Osteocyte (in vitro differentiated cells): ENCODE measurements at places on chromosomes 6 and 20. TPM values are rescaled to one million over a fixed set of nuclear protein-coding genes. Genes with fewer than 3 reads are reported as not detected.
A peak's percentile ranks its signal among the peaks of the same experiment; 100 is the strongest.

GRCh38 chr6:35463292-35463691 is 4.9 kb upstream of the RPL10A start:
- no peak for DNase-seq

DNA sequence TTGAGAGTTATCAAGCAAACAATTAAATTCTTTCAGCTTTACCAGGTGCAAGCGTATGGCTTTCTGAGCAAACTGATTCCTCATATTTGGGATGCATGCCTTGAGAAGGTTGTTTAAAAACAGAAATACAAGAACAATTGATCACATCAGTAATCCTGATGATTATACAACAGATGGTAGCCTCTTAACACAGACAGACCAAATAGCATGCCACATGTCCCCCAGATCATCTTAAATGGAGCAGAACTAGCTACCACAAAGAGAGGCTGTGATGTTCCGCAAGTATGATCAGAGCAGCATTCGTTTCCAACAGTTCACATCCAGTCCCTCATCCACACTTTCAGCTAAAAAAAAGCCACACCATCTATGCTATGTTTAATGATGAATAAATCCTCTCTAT is 246.2 kb upstream of the NRSN1 start:
- DNase-seq, result no peak

DNA sequence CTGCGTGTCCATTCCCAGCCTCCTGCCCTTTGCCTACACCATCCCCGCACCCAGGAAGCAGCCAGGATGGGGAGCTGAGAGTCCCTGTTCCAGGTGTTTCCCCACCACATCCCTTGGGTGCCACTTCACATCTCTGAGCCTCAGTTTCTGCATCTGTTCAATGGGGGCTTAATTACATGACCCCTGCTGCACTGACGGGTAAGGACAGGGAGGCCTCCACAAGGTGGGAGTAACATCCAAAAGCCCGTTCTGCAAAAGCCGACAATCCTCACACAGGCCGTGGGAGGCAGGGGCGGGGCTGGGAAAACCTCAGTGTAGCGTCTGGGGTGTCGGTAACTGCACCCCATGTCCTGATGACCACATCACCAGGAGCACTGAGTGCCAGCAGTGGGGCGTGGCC is 41.3 kb downstream of the GRM4 start:
- no peak for DNase-seq

- no peak for DNase-seq
Measured at GRCh38 chr6:119880840-119881239, 531.3 kb upstream of the MAN1A1 start.

DNA sequence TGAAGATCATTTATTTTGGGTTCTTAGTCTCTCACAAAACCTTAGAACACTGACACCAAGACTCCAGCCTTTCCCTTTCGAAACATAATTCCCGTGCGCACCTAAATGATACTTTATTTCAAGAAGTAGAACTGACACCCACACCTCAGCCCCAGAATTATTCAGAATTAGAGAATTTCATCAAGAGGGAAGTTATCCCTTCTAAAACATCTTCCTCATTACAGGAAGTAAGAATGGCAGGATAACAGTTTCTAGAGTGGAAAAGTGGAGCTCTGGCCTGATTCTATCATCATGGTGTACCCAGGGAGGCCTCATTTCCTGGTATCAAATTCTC is 1.4 kb upstream of the SRXN1 start:
- no peak for DNase-seq

- DNase-seq, result no peak
Measured at GRCh38 chr6:126422912-126423311, 83.0 kb downstream of the CENPW start.

DNA sequence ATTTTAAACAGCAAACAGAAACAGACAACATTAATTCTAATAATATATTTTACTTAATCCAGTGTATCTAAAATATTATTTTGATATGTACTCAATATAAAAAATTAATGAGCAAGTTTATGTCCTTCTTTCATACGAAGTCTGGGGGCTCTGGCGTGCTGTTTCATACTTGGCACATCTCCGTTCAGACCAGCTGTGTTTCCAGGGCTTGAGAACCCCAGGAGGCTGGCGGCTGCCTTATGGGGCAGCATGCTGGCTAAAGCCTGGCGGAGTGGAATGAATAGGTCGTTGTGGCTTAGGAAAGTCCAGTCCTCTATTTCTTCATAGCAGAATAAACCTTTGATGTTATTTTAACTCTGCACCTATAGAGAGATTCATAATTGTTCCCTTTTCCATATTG is 43.3 kb downstream of the DUSP22 start:
- DNase-seq, result no peak

DNA sequence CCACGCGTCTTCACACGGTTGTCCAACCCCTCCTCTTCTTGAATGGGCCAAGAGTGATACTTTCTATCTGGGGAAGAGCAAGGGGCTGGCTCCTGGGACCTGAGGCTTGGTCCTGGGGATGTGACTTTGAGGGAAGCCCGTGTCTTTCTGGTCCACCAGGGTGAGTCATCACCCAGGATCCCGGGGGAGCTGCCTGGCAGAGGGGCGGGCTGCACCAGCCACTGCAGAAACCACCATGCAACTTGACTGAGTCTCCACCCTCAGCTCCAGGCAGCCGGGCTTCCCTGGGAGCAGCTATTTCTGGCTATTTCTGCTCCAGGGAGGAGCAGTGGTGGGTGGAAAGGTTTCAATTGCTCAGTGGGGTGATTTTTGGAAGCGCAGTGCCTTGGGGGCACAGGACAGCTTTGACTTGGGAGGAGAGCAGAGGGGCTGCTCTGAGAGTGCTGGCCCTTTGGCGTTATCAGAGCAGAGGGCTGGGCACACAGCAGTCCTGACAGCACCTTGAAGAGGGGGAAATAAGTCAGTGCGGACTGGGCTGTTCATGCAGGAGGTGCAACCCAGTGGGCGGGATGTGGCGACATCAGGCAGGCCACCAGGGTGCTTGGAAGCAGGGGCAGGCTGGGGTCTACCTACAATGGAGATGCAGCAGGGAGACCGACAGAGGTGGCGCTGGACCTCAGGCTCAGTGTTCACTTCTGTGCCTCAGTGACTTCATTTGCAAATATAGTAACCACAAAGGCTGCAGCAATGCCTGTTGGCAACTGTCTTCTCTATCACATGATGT is 45.1 kb upstream of the FAM83D start:
- no peak for DNase-seq

DNA sequence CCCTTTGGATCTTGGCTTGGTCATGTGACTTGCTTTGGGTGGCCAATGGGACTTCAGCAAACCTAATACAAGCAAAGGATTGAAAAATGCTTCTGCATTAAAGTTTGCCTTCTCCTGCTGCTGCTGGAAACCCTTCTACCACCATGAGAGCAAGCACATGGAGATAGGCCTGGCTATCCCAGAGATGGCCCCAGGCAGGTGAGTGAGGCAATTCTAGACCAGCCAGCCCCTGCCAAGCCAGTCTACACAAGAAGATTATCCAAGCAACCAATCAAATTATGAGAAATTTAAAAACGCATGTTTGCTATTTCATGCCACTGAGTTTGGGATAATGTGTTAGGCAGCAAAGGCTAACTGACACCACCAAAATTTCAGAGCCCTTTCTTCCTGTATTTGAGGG is 274.3 kb downstream of the TFAP2C start:
- DNase-seq, result no peak

DNA sequence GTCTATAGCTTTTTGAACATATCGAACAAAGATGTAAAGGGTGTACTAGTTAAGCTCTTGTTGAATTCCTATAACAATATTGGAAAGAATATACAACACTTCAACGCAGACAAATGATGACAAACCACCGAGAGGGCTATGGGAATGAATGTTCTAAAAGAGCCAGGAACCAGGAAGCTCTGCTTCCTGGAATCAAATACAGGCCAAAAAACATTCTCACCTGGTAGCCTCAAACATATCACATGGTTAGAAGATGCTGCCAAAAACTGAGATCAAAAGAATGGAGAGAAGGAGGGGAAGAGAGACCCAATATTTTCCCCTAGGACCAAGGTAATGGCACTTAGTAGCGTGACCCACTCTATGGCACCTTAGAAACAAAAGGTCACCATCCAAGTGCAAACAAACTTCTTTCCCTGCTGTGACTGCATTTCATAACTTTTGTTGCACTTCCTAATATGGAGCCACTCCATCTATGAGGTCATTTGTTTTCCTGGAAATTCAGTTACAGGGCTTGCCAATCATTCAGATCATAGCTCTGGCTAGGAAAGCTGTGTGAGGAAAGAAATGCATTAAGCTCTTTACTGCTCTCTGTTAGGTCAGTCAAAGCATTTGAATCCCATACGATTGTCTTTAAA is 199.2 kb upstream of the NT5E start:
- no peak for DNase-seq

DNA sequence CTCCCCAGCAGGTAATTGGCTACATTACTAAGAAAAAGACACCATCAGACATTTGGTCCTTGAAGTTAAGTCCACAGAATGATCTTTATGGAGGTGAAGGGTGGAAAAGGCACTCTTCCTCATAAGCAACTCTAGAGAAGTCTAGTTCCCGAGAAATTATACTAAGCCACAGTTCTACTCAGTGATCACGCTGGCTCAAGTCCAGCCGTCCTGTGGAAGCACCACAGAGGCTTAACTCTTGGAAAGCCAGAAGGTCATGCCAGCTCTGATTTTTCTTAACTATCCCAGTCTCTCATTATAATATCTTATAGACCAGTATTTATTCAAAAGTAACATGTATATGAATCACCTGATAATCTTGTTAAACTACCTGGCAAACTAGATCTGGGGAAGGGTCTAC is 258.5 kb downstream of the EYA4 start:
- no peak for DNase-seq

GRCh38 chr6:62808565-62809293 is 402.5 kb upstream of the FKBP1C start:
- DNase-seq, result no peak

DNA sequence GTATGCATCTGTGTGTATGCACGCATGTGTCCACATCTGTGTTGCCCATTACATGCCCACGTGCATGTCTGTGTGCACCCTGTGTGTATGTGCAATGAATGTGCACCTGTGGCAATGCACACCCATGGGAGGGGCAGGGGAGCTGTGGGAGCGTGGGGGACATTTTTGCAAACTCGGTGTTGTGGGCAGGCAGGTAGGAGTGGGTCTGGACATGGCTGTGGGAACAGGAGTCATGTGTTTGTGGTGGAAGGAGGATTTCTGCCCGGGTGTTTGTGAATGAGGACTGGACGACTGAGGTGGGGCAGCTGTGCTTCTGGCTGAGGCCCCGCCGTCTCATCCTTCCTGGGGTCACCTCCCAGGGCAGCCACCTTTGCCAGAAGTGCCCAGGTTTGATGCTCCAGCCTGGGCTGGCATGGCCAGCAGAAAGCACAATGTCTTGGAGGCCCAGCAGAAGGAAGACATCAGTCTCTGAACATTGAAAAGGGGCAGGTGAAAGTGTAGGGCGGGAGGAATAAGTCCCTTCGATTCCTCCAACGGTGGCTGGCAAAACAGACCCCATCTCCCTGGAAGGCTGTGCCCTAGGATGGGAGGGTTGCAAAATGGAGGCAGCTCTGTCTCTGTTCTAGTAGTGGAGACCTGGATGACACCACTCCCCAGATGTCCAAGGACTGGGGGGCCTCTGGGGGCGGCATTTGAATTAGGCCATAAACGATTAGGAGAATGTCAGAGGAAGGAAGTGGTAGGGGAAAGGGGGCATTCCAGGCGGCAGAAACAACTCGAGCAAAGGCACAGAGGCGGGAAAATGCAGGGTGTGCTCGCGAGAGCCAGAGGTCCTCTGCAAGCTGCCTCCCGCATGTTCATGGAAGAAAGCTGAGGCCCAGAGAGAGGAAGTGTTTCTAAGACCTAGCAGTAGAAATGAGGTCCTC is 19.1 kb upstream of the ARMC12 start:
- DNase-seq, result no peak

GRCh38 chr6:169168302-169168630 is 85.4 kb downstream of the THBS2 start:
- peak; percentile 68 for DNase-seq

- DNase-seq, result no peak
Measured at GRCh38 chr6:3135668-3136291, 17.3 kb downstream of the BPHL start.

DNA sequence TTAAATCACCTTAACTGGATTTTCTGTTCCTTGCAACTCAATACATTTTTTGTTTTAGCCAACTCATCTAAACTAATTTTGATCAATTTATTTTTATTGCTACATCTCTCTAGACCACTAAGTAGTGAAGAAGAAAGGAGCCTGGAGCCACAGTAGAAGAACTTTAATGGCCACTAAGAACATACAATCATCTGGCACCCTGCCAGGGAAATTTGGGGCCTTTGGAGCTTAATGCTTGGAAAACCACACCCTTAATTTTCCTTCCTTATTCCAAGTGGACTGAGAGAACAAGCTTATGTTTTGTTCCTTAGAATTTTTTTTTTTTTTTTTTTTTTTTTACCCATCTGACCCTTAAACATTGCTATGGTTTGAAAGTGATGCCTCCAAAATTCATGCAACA is 12.0 kb upstream of the GMDS start:
- no peak for DNase-seq

GRCh38 chr6:28673787-28674671 is 148.3 kb downstream of the GPX5 start:
- DNase-seq, result no peak

- DNase-seq, result no peak
Measured at GRCh38 chr20:1005452-1006027, 3.4 kb upstream of the RSPO4 start.

DNA sequence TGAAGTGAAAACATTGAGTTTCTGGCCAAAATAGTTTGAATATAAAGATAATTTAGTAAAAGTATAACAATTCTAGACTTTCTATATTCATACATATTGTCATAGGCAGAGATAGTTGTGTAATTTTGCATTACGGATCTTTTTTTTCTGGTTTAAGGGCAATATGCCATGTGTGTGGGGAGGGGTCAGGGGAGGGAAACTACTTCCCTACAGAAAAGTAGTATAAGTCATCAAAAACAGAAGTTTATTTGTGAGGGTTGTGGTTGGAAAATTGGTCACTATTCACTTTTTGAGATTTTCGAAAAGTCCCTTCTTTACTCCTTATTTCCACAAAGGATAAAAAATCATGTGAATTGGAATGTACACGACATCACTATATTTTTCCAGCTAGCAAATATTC is 288.2 kb upstream of the PREP start:
- no peak for DNase-seq

DNA sequence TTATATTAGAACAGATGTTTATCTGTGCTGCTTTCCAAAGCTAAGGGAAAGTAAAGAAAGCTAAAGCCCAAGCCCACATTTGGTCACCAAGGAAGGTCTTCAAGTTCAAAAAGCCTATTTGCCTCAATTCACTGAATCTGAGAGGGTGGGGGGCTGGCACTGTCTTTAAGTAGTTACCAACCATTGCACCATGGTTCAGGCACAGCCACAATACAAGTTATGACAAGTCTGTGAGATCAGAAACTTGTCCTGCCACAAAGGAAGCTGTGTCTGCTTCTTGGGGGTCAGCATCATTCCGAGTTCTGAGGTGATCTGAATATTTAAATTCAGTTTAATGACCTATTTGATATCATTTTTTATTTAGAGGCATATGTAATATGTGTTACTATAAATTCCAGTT is 78.3 kb upstream of the OPRM1 start:
- DNase-seq, result no peak

The OR2J1 gene
- total RNA-seq, result not detected in 2 replicates

The GRM4 gene
- 0.18 and 0.40 TPM in 2 replicates for total RNA-seq

The CTCFL gene
- not detected in 2 replicates for total RNA-seq

The NKX2-4 gene
- not detected in 2 replicates for total RNA-seq

The SMAP1 gene
- total RNA-seq, result 27.2 and 28.0 TPM in 2 replicates

The AKAP7 gene
- 4.4 and 4.5 TPM in 2 replicates for total RNA-seq

The SRMS gene
- not detected in 2 replicates for total RNA-seq
